ENCODE measurements at places on chromosomes 2 and 18.

GRCh38 chr18:6565815-6566081, 151.0 kb upstream of the L3MBTL4 start:
- ATAC-seq, result no peak

- ATAC-seq, result no peak
Observed at GRCh38 chr2:85951351-85952067, 62.7 kb upstream of the ST3GAL5 start.

GRCh38 chr18:77487951-77488740, 238.5 kb downstream of the GALR1 start:
- no peak for ATAC-seq

GRCh38 chr18:71798986-71799673, 745.0 kb downstream of the CBLN2 start:
- no peak for ATAC-seq

GRCh38 chr2:102056079-102056581, 64.4 kb downstream of the IL1R2 start:
- peak; percentile 51 for ATAC-seq

GRCh38 chr2:232061265-232061664, 99.8 kb downstream of the DIS3L2 start:
- ATAC-seq, result no peak

- ATAC-seq, result no peak
Observed at GRCh38 chr18:71189581-71189980, 900.7 kb downstream of the SOCS6 start.

- ATAC-seq, result peak; percentile 72
Observed at GRCh38 chr2:240205348-240205747, 64.9 kb upstream of the OTOS start.

DNA sequence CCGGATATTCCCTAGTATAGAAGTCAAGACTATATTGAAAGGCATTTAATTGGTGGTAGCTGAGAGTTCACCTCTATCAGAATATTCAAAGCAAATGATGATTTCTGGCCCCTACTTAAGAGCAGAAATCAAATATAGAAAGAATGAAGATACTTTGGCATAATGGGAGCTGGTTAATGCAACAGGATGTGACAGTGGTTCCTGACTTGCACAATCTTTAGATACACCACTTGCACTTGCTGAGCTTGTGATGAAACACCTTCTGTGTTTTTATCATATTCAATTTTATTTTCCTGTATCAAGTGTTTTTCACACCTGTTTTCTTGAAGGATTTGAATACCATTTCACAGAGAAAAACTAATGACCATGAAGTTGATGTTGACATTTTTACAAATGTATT, 124.1 kb upstream of the CDH19 start:
- no peak for ATAC-seq

- no peak for ATAC-seq
Observed at GRCh38 chr2:118838741-118839455, 8.6 kb downstream of the EN1 start.

All from motor neuron (in vitro differentiated cells).